Caki2 (cell line): ENCODE measurements at places on chromosomes 7 and 10.

DNA sequence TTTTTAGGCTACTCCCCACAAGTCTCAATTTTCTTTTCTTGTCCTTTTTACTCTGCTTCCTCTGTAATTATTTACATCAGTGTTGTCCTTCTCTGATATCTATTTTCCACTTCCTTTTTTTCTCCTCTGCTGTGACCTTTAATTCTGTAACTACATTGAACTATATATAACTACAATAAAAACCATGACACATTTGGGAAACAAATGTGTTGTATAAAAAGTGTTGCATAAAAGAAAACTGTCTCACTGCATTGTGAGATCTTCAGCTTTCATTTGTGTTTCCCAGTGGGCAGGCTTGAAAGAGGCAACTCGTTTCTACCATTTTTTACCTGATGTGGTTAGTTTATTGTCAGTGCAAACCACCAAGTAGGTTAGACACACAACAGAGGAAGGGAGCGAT lies 483.9 kb upstream of the NRP1 start:
- DNase-seq: no peak

GRCh38 chr10:43318456-43318855 lies 51.6 kb upstream of the RASGEF1A start:
- no peak for DNase-seq

GRCh38 chr7:45927721-45928120 lies 6.6 kb upstream of the IGFBP3 start:
- DNase-seq: no peak

DNA sequence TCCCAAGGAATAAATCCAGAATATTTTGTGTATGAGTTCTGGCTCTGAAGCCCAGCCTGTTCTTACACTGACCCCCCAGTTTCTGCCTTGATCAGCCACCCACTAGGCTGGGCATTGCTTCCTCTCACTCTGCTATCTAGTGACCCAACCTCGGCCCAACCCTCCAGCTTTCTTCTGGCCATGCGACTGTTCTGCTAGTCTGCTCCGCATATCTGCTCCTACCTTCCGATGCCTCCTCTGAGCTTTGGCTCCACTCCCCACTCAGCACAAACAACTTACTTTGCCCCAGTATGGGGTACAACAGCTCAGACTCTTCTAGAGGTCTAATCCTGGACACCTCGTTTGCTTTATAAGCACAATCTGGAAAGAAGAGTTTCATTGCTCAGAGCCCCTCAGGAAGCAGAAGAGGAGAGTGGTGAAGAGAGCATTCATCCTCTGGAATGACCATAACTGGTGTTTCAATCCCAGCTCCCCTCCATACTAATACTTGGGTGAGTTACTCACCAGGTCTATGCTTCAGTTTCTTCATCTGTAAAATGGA lies 99.6 kb downstream of the NPSR1 start:
- no peak for DNase-seq
